ENCODE measurements at places on chromosomes 3 and 15.
A peak's percentile ranks its signal among the peaks of the same experiment; 100 is the strongest.

GRCh38 chr3:111506435-111506834 is 35.6 kb upstream of the CD96 start:
- no peak for DNase-seq

- DNase-seq: no peak
Measured at GRCh38 chr3:51718547-51719409, 11.9 kb downstream of the GRM2 start.

GRCh38 chr15:69782809-69783208 is 314.9 kb downstream of the TLE3 start:
- DNase-seq: no peak

DNA sequence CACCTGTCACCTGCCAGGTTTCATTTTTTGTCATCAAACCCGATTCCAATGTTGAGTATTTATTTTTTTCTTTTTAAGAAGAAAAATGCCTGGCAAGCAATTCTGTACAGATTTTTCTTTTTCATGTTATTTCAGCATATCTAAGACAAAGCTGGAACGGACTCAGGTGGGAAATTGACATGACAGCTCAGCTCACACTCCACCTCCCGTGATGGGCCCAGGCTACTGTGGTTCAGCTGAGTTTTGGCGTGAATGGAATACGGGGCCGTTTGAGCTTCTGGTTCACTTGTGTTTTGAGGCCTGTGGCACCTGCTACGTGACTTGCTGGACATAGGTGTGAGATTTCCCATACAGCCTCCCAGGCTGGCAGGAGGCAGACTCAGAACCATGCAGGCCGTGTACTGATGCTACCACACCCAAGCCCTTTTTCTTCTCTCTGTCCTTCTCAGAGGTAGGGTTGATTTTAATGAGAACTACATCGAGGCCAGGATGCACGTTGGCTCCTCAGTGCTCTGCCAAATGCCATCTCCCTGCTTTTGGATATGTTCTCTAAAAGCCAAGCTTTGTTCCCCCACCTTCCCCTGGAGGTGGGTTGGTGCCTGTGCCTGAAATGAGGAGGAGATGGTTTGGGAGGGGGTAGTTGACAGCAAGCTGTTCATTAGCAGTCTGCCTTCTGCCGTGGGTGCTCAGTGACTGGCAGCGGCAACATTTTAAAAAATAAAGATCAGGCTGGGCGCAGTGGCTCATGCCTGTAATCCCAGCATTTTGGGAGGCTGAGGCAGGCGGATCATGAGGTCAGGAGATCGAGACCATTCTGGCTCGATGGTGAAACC is 48.7 kb downstream of the TRAK1 start:
- DNase-seq: no peak

DNA sequence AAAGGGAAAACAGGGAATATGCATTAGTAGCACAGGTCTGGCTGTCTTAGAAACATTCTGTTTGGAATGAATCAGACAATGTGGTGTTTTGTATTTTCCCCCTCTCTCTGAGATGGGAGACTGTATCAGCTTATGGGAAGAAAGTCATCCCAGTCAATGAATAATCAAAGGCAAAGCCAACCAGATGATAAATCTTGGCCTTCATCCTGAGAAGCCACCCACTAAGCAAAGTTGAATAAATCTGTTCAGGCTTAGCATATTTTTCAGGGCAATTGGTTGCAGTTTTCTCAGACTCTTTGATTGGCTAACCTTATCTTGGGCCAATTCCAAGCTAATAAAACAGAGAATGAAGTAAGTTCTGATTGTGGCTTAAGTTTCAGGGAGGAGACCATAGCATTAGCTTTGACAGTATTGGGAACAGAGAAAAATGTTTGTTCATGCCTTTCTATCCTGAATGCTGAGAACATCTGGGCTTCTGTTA is 63.6 kb upstream of the ARL8B start:
- no peak for DNase-seq

DNA sequence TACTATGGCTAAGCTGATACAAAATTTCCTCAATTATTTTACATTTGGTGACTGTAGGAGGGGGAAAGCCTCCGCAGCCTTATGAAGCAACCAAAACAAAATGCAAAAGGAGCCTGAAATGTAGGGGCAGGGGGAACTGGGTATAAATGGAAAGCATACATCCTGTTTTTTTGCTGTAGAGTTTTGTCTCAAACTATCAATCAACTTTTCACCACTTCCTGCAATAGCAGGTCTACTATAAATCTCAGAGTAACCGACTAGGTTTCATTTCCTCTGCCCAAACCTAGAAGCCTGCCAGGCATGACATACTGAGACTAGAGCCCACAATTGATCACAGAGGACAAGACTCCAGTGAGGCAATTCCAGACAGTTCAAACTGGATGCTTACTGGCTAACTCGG is 91.3 kb downstream of the SHQ1 start:
- DNase-seq: no peak

GRCh38 chr3:12758025-12758781 is 856 bp downstream of the TMEM40 start:
- DNase-seq: peak; percentile 69

- no peak for DNase-seq
Measured at GRCh38 chr15:40276927-40277326, 5.9 kb downstream of the ANKRD63 start.

GRCh38 chr15:72916897-72917296 is 133.3 kb upstream of the ADPGK start:
- DNase-seq: peak; percentile 13

Data from brain pericyte (primary cell).